ENCODE measurements at places on chromosomes 3 and 15.
A peak's percentile ranks its signal among the peaks of the same experiment; 100 is the strongest.

- H3K27me3 ChIP-seq, result no peaks in the 10 kb centered on the region
- H3K4me3 ChIP-seq, result no peak overlapping the region
- H3K4me1 ChIP-seq, result peaks cover 12% of the 10 kb centered on the region
- DNase-seq, result no peak
Measured at GRCh38 chr3:112354642-112355306, 21.8 kb downstream of the CD200 start.

GRCh38 chr3:55180936-55181535, 253.2 kb upstream of the LRTM1 start:
- no peak overlapping the region for H3K4me3 ChIP-seq
- DNase-seq, result no peak
- no peaks in the 10 kb centered on the region for H3K4me1 ChIP-seq

DNA sequence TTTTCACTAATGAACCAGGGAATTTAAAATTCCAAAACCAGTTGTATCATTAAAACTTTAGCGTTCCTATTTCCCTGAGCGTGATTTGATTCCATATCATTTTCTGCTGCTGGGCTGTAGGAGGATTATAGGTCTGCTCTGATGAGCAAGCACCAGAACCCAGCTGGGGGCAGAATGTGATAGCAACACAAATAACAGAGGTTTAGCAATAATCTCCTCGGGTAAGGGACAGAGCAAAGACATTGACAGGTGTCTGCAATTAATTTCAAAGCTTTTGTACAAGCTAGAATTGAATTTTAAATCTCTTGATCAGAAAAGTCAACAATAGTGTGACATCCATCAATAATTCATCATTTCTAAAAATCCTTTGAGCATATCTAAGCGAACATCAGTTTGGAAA, 163.4 kb upstream of the RAP2B start:
- H3K27me3 ChIP-seq, result no peaks in the 10 kb centered on the region

- no peaks in the 10 kb centered on the region for H3K27me3 ChIP-seq
- no peak for DNase-seq
- H3K27ac ChIP-seq, result no peak overlapping the region
- H3K36me3 ChIP-seq, result no peaks in the 10 kb centered on the region
- no peaks in the 10 kb centered on the region for H3K4me1 ChIP-seq
Measured at GRCh38 chr3:184058029-184058428, 5.2 kb downstream of the HTR3C start.

- H3K4me1 ChIP-seq, result no peaks in the 10 kb centered on the region
- no peak overlapping the region for H3K27ac ChIP-seq
- H3K36me3 ChIP-seq, result no peaks in the 10 kb centered on the region
- no peak overlapping the region for H3K4me3 ChIP-seq
Measured at GRCh38 chr3:73516631-73517030, 108.1 kb downstream of the PDZRN3 start.

DNA sequence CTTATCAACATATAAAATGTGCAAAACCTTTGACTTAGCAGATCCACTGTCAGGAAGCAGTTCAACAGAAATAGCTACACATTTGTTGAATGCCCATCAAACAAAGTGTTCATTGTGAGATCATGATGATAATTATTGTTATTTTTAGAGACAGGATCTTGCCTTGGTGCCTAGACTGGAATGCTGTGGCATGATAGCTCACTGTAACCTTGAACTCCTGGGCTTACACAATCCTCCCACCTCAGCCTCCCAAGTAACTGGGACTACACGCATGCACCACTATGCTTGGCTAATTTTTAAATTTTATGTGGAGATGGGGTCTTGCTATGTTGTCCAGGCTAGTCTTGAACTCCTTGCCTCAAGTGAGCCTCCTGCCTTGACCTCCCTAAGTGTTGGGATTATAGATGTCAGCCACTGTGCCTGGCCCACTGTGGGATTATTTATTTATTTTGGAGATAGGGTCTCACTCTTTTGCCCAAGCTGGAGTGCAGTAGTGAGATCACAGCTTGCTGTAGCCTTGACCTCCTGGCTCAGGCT, 8.8 kb downstream of the MAP2K5 start:
- DNase-seq, result no peak
- H3K4me1 ChIP-seq, result peaks cover 8% of the 10 kb centered on the region
- H3K27ac ChIP-seq, result no peak overlapping the region
- H3K4me3 ChIP-seq, result no peak overlapping the region
- H3K36me3 ChIP-seq, result peaks cover 23% of the 10 kb centered on the region
- no peaks in the 10 kb centered on the region for H3K27me3 ChIP-seq

DNA sequence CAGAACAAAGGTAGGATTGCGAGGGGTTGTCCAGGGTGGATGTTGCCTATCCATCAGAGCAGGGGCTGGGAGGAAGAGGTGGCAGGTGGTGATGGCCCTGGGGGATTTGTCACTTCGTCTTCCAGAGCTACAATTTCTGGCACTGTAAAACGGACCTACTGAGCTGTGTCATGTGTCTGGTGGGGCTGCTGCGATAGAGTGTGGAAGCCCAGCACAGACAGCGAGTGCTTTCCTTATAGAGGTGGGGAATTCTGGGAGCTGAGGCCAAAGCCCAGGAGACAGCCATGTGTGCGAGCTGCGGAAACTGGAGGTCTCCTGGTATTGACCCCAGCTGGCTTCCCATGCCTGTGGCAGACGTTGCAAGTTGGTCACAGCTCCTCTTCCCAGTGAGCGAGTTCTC, 61.2 kb upstream of the SEC22A start:
- no peaks in the 10 kb centered on the region for H3K27me3 ChIP-seq
- H3K36me3 ChIP-seq, result no peaks in the 10 kb centered on the region
- no peak overlapping the region for H3K27ac ChIP-seq
- DNase-seq, result no peak

- H3K36me3 ChIP-seq, result peaks cover 22% of the 10 kb centered on the region
- peaks cover 16% of the 10 kb centered on the region for H3K4me1 ChIP-seq
- no peak for DNase-seq
- no peaks in the 10 kb centered on the region for H3K27me3 ChIP-seq
- no peak overlapping the region for H3K27ac ChIP-seq
Measured at GRCh38 chr15:80974914-80975313, 14.7 kb downstream of the MESD start.

DNA sequence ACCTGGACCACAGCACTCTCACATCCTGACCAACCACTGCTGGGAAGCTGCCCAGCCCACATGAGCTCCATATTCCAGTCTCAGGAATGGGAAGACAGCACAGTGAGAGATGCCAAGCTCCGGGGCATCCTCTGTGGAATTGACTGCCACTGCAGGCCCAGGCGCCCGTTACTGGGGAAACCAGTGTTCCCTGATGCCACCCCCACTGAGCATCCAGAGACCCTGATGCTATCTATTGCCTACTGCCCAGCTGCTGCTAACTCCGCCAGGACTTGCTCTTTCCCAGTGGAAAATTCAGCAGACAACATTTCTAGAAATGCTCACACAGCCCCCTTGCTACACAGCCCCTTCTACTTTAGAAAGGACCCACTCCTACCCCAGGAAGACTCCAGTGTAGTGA, 57.6 kb downstream of the CYP19A1 start:
- H3K36me3 ChIP-seq, result no peaks in the 10 kb centered on the region
- DNase-seq, result no peak
- no peak overlapping the region for H3K4me3 ChIP-seq
- H3K27ac ChIP-seq, result no peak overlapping the region
- no peaks in the 10 kb centered on the region for H3K27me3 ChIP-seq

GRCh38 chr15:31200735-31201151, 99.2 kb upstream of the TRPM1 start:
- H3K4me3 ChIP-seq, result no peak overlapping the region
- H3K36me3 ChIP-seq, result no peaks in the 10 kb centered on the region
- no peaks in the 10 kb centered on the region for H3K27me3 ChIP-seq

GRCh38 chr15:61337541-61337940, 108.4 kb upstream of the RORA start:
- no peaks in the 10 kb centered on the region for H3K4me1 ChIP-seq
- peaks cover 4% of the 10 kb centered on the region for H3K27me3 ChIP-seq
- DNase-seq, result no peak
- H3K27ac ChIP-seq, result no peak overlapping the region
- no peak overlapping the region for H3K4me3 ChIP-seq

DNA sequence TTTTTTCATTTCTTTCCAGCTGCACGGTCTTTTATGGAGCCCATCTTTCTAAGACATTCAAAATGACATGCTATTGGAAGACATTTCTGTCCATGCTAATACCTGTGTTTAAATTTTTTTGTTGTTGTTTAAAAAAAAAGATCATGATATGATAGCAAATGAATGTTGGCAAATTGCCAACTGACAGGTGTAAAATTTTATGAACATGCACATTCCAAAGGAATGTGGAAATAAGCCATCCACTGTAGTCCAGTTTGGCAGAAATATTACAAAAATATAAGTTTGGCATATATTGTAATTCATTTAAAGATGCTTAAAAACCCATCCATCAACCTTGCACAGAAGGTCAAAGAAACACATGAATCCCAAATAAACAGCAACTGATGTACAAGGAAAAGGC, 75.6 kb upstream of the WNT5A start:
- H3K36me3 ChIP-seq, result no peaks in the 10 kb centered on the region
- no peak overlapping the region for H3K27ac ChIP-seq
- no peak overlapping the region for H3K4me3 ChIP-seq
- no peaks in the 10 kb centered on the region for H3K4me1 ChIP-seq
- no peak for DNase-seq

GRCh38 chr3:184565421-184566211, 4.0 kb downstream of the EPHB3 start:
- no peaks in the 10 kb centered on the region for H3K36me3 ChIP-seq
- no peak for DNase-seq
- H3K27me3 ChIP-seq, result peaks cover 5% of the 10 kb centered on the region
- peaks cover 22% of the 10 kb centered on the region for H3K4me1 ChIP-seq
- H3K27ac ChIP-seq, result no peak overlapping the region
- no peak overlapping the region for H3K4me3 ChIP-seq

DNA sequence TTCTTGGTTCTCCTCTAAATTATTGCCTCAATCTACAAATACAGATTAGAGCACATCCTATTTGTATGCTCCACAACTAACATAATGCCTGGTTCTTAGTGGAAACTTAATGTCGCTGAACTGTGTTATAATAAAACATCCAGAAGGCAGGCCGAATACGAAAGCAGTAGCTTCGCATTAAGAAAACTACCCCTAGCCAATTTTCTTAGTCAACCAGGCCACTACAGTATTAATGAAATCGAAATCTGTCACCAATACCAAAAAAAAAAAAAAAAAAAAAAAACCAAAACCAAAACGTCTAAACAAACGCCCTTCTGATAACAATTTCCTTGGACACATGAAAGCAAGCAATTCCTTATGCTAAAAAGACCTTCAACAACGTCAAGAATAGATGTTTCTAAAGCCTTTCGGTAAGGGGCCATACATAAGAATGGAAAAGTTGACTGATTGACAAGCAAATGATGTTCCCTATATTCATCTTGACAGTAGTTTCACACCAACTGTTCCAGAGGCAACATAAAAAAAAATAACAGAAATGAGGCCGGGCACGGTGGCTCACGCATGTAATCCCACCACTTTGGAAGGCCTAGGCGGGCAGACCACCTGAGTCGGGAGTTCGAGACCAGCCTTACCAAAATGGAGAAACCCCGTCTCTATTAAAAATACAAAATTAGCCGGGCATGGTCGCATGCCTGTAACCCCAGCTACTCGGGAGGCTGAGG, 1.3 kb downstream of the DENND6A start:
- H3K4me3 ChIP-seq, result peak overlapping the region; percentile 95
- no peak for DNase-seq
- no peaks in the 10 kb centered on the region for H3K27me3 ChIP-seq
- peaks cover 58% of the 10 kb centered on the region for H3K4me1 ChIP-seq
- H3K27ac ChIP-seq, result peak overlapping the region; percentile 84

DNA sequence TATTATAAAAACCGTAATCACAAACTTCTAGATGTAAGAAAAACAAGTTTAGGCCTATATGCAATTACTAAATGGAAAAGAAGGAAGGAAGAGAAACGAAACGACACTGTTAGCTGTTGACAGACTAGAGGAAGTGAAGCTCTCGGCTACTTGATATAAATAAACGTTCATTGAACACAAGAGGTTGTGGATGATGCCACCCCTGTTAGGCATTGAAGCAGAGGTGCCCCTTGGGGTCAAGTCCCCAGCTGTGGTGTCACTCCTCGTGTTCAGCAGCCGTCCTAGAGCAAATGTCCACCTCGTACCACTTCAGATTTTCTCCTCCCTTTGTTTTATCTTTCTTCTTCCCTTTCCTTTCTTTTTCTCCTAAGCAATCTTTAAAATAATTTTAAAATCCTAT, 146.5 kb upstream of the UBE2E1 start:
- H3K27ac ChIP-seq, result no peak overlapping the region
- H3K4me1 ChIP-seq, result no peaks in the 10 kb centered on the region
- no peaks in the 10 kb centered on the region for H3K36me3 ChIP-seq
- DNase-seq, result no peak
- H3K4me3 ChIP-seq, result no peak overlapping the region

GRCh38 chr3:31035681-31036080, 141.2 kb upstream of the GADL1 start:
- DNase-seq, result no peak
- H3K36me3 ChIP-seq, result no peaks in the 10 kb centered on the region
- no peaks in the 10 kb centered on the region for H3K4me1 ChIP-seq

GRCh38 chr15:85687329-85687728, 107.4 kb downstream of the KLHL25 start:
- peaks cover 49% of the 10 kb centered on the region for H3K4me1 ChIP-seq
- no peak overlapping the region for H3K4me3 ChIP-seq
- DNase-seq, result no peak

- H3K27me3 ChIP-seq, result no peaks in the 10 kb centered on the region
- H3K4me1 ChIP-seq, result no peaks in the 10 kb centered on the region
- no peak overlapping the region for H3K4me3 ChIP-seq
- H3K27ac ChIP-seq, result no peak overlapping the region
- H3K36me3 ChIP-seq, result no peaks in the 10 kb centered on the region
Measured at GRCh38 chr3:59246719-59247401, 197.0 kb upstream of the CFAP20DC start.

- no peaks in the 10 kb centered on the region for H3K36me3 ChIP-seq
- H3K27ac ChIP-seq, result no peak overlapping the region
- H3K27me3 ChIP-seq, result no peaks in the 10 kb centered on the region
- DNase-seq, result no peak
- no peaks in the 10 kb centered on the region for H3K4me1 ChIP-seq
Measured at GRCh38 chr3:27224197-27224596, 145.0 kb downstream of the NEK10 start.

DNA sequence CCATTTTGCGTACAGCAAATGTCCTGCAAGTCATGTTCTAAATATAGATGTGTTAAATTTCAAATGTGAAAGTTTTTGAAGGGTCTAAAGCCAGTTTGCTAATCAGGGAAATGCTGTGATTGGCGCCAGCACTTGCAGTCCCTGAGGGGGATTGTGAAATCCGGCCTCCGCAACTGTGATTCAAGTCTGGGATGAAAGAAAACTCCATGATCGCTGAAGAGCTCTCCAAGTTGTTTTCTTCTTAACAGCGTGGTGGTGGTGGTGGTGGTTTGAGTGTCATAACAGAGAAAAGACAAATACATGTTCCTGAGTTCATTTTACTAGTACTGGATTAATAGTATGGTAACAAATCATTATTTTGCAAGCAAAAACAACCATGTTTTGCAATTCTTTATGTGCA, 51.8 kb downstream of the MITF start:
- no peaks in the 10 kb centered on the region for H3K27me3 ChIP-seq
- H3K27ac ChIP-seq, result no peak overlapping the region
- H3K4me3 ChIP-seq, result no peak overlapping the region
- no peak for DNase-seq

Measured in CD4-positive, alpha-beta memory T cell (primary cell).